ENCODE measurements at places on chromosomes 2 and 18. TPM values are rescaled to one million over a fixed set of nuclear protein-coding genes. Genes with fewer than 3 reads are reported as not detected.

Gene SERPINB7
- total RNA-seq, result not detected

Gene ERMN
- total RNA-seq, result not detected

Gene IL36B
- total RNA-seq, result not detected

Gene LCT
- not detected for total RNA-seq

Gene KCNG3
- total RNA-seq, result not detected

Gene UBXN2A
- total RNA-seq, result 19.7 TPM

Gene NEURL3
- not detected for total RNA-seq

Gene CFAP210
- not detected for total RNA-seq

Gene REG3A
- total RNA-seq, result not detected

Gene CD226
- 2.3 TPM for total RNA-seq

Gene CLEC4F
- total RNA-seq, result 0.62 TPM

Gene SERPINB11
- total RNA-seq, result not detected

GRCh38 chr2:120245520-120246332, 6.9 kb upstream of the RALB start:
- DNase-seq, result no peak

GRCh38 chr2:130836501-130837174, at the start of gene ARHGEF4:
Gene ARHGEF4, plus strand, starts transcription at chr2:130836914. Its CDS starts 40 bp downstream, at chr2:130836954.
- no peak for DNase-seq

- no peak for DNase-seq
These were observed 221.9 kb downstream of the NDUFA10 start for GRCh38 chr2:239803102-239803765.

DNA sequence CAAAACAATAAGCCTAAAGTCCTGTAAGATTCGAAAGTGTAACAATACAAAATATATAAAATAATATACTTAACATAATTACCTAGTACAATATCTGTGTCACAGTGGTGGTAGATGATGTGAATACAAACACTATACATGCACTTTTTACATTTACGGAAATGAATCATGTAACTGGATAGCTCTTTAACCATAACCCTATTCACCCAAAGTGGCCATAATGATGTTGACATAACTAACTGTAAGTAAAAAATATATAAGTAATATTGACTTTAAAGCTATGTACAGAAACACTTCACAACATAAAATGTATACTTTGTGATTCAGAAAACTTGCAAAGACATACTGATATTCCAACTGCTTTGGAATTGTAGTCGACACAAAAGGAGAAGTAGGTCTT, 616.9 kb upstream of the SLC8A1 start:
- no peak for DNase-seq

- no peak for DNase-seq
These were observed 30.5 kb downstream of the NAB1 start for GRCh38 chr2:190679391-190679790.

DNA sequence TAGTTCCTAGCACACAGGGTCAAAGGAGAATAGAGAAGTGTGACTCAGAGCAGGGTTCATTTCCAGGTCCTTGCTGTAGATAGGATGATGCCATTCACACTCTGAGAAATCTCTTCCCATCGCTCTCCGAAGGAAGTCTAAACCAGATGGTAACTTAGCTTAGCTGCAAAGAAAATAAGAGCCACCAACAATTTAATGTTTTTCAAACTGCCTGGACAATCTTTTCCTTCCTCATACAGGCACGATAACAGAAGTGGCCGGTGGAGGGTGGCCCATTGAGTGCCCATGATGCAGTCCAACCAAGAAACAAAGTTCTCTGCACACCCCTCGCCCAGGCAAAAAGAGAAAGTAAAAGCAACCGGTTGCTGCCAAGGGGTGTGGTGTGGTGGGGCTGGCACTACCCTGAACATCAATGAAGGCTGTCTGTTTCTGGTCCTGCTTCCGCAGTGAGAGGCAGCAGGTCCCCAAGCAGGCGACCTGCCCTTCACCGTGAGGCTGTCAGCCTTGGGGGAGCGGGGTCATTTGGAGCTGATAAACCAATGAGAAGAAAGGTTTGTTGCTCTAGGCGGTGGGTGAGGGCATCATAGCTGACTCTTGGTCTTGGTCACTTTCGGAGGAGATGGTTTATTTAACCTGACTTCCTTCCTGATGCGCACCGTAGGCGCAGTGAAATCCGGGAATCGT, 105.6 kb upstream of the CD302 start:
- DNase-seq, result peak; percentile 14

GRCh38 chr2:152686321-152686720, 30.9 kb downstream of the PRPF40A start:
- no peak for DNase-seq

- DNase-seq, result no peak
These were observed 73.6 kb upstream of the TSPYL6 start for GRCh38 chr2:54329482-54330161.

GRCh38 chr2:60234274-60234986, 319.0 kb downstream of the BCL11A start:
- DNase-seq, result no peak

DNA sequence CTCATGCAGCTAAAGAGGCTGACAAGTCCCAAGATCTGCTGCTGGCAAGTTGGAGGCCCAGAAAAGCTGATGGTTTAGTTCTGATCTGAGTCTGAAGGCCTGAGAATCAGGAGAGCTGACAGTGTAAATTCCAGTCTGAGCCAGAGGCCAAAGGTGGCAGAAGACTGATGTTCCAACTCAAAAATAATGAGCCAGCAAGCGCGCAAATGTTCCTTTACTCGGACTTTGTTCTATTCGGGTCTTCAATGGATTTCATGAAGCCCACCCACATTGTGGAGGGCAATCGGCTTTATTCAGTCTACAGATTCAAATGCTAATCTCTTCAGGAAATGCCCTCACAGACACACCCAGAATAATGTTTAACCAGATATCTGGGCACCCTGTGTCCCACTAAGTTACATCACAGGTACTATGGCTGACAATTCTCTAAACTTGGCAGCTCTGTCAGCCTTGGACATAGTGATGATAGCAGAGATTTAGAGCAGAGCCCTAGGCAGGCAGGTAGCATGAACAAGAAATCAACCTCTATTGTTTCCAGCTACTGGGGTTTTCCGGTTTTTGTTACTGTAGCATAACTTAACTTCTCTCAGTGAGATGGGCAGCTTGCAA, 318.5 kb downstream of the HRH4 start:
- DNase-seq, result no peak

DNA sequence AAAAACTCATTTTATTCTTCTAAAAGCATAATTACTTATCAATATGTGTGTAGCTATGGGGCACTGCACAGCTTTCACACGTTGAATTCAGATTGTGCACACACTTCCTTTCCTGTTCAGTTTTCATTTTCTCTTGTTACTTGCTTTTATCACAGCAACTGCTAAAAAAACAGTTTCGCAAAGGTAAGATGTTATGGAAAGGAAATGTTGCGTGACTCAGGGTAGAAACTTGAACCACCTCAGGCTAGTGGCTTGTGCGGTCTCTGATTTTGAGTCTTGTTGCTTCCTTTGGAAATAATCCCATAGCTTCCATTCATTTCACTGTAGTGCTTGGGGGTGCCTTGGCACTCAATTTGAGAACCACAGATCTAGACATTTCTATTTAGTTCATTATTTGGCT, 171.9 kb downstream of the FMNL2 start:
- DNase-seq, result no peak

DNA sequence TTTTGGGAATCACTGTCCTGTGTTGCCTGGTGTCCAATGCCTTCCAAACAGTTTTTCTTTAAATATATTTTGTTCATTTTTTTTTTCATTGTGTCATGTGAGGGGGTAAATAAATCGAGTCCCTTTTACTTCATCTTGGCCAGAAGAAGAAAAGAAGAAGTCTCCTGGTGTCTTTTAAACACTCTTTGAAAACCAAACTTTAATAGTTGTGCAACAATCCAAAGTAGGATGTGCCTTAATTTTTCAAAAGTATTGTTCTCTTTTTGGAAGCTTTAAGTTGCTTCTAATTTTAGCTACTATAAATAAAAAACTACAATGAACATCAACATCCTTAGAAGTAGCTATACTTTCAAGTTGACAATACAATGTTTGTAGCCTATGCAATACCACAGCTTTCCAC, 154.9 kb downstream of the ATAD2B start:
- DNase-seq, result no peak

DNA sequence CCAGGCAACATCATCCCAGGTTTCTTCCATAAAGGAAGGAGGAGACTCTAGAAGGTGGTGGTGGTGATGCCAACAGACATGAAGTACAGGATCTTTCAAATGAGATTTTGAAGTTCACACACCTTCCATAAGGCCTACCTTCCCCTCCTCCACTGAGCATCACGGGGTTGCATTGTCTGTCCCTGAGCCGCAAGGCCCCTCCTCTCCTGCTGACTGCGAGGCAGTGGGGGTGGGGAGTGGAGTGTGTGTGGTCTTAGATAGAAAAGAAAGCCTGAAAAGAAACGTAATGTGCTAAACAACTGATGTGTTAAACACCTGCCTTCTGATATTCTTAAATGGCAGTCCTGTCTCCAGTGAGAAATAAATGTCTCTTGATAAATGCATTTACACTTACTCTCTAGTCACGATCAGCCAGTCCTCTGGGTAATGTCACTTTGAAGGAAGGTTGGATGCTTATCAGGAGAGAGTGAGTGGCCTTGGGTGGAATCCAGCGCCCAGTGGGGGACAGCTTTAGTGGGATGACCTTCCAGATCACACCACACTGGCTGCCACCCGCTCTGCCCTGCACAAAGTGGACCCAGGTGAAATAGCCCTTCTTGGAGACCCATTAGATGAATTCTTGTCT, 5.5 kb upstream of the SCYGR5 start:
- DNase-seq, result peak; percentile 21

DNA sequence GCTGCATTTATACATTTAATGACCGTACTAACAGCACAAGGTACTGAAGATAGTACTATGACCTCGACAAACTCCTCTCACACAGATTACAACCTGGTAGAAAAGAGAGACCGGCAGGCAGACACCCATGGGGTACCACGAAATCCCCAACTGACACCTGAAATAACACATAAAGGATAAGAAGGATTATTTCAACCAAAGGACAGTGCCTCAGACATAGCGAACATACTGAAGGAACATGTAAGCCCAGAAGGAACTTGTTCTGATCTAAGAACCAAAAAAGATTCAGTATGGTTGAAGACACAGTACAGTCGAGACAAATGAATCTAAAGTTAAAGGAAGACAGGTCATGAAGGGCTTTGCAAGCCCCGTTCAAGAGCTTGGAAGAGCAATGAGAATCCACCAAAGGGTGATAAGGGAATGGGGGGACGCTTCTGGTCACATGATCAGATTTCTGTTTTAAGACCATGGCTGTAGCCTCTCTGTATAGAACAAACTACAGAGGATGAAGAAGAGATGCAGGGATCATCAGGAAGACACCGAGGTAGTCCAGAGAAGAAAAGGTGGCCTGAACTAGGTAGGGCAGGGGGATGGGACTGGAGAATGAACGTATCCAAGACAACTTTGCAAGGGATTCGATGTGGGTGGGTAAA, 902 bp downstream of the MCFD2 start:
- DNase-seq, result no peak

DNA sequence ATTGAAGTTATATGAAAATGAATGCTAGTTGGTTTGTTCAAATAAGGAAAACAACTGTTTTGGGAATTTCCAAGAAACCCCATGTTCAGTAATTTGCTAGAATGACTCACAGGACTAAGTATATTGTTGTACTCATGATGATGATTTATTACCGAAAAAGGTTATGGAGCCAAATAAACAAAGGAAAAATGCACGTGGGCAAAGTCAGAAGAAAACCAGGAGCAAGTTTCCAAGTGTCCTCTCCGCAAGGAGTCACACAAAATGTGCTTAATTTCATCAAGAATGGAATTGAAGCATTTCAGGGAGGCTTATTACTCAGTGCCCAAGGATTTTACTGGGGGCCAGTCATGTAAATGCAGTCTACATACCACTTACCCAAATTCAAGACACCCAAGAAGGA, 1652.4 kb upstream of the TMEFF2 start:
- no peak for DNase-seq

- no peak for DNase-seq
These were observed 113.7 kb upstream of the MAP4K3 start for GRCh38 chr2:39550701-39551285.

GRCh38 chr2:7609974-7610373, 692.8 kb downstream of the RNF144A start:
- no peak for DNase-seq

DNA sequence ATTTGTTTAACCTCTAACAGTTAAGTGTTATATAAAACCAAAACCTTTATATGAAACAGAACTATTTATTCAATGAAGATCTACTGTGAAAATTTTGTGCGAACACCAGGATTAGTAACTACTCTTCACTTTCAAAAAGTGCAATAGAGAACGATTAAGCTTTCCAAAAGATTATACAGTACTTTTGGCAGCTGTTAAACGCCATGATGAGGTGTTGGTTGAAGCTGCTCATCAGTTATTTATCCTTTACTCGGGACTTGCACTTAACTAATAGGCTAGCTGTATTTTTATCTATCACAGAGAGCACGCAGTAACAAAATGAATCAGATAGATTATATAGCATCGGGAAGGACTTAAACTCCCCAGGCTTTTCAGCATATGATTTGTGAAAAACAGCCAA, 113.6 kb downstream of the GCA start:
- DNase-seq, result no peak

DNA sequence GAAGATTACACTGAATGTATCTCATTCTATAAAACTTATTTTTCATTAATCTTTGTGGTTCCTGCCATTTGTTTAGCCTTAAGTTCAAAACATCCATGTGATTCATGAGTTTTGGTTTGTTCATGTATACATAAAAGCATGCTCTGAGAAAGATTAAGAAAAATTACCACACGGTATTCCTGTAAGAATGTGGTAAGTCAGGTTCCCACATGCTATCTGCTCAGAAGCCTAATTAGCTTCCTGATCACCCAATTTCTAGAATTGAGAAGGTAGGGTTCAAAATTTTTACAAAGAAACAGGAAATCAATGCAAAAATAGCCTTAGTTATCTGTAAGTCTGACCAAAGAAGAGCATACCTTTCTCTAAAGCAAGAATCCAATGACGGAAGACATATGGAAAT, 241.6 kb upstream of the VRK2 start:
- DNase-seq, result no peak

DNA sequence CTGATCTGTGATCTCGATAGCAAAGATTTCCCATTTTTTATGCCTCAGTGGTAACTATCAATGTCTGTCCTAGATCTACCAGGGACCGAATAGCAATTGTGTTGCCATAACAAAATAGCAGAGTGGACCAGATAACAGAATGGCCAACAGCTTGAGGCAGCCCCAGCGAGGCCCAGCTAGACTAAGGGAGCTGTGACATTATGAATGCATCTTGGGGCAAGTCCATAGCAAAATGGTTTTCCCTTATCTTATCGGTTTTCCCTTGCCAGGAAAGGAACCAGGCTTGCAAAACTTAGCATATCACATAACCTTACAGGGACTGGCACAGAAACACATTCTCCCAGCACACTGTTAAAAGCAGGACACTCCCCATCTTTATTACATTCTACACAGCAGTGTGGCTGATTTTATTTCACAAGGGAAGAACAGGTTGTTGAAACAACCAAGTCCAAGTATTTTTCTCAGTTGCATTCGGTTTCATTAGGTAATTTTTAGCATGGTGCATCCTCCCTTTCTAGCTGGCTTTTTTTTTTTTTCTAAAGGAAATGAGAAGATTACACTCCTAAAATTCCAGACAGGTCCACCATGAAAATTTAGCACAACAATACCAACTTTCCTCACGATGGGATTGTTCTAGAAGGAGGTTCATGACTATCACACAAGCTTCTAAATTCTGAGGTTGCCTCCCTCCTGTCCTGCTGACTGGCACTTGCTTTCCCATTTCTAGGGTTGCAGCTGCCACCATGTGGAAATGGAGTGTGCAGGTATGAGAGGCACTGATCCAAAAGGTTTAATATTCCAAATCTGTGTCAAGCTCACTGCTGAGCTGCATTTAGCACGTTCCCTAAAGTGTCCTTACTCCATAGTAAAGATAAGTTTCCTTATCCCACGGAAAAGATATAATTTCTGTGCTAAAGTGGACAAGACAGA, 97.0 kb upstream of the SLC35G4 start:
- no peak for DNase-seq

GRCh38 chr2:122078451-122078850, 323.0 kb downstream of the TSN start:
- no peak for DNase-seq

Data from heart right ventricle (tissue), 16 donors.